ENCODE measurements at places on chromosomes 1 and 21.

DNA sequence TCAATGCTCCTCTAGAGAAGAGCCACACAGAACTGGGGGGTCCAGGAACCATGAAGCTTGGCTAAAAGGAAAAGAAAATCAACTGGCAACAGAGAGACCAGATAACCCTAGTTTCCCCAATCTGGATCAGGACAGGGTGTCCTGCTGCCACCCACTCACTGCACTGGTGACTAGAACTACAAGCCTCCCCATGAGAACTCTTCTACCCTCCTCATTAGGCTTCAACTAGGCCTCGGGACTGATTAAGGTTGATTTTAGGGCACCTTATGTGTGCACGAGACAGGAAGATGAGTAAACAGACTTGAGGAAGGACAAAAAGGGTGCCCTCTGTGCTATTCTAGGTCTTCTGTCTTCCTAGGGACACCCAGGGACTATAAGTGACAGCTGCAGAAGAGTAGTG lies 2.3 kb upstream of the SF3B4 start:
- no peak for DNase-seq

DNA sequence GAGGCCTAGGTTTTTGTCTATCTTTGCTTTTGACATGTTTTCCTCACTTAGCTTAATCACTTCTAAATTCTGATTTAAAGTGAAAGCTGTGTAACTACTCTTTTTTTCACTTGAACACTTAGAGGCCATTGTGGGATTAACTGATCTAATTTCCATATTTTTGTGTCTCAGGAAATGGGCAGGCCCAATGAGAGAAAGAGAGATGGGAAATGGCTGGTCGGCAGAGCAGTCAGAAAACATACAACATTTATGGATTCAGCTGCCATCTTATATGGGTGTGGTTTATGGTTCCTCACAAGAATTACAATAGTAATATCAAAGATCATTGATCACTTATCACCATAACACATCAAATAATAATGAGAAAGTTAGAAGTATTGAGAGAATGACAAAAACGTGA lies 320.8 kb downstream of the PTPRC start:
- no peak for DNase-seq

DNA sequence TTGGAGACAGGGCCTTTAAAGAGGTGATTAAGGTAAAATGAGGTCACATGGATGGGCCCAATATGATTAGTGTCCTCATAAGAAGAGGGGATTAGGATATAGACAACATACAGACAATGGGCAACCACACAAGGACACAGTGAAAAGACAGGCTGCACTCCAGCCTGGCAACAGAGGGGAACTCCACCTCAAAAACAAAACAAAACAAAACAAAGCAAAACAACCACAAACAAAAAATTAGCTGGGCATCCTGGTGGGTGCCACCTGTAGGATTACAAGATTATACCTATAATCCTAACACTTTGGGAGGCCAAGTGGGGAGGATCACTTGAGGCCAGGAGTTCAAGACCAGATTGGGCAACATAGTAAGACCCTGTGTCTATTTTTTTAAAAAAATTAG lies 4.8 kb upstream of the MDM4 start:
- DNase-seq, result no peak

DNA sequence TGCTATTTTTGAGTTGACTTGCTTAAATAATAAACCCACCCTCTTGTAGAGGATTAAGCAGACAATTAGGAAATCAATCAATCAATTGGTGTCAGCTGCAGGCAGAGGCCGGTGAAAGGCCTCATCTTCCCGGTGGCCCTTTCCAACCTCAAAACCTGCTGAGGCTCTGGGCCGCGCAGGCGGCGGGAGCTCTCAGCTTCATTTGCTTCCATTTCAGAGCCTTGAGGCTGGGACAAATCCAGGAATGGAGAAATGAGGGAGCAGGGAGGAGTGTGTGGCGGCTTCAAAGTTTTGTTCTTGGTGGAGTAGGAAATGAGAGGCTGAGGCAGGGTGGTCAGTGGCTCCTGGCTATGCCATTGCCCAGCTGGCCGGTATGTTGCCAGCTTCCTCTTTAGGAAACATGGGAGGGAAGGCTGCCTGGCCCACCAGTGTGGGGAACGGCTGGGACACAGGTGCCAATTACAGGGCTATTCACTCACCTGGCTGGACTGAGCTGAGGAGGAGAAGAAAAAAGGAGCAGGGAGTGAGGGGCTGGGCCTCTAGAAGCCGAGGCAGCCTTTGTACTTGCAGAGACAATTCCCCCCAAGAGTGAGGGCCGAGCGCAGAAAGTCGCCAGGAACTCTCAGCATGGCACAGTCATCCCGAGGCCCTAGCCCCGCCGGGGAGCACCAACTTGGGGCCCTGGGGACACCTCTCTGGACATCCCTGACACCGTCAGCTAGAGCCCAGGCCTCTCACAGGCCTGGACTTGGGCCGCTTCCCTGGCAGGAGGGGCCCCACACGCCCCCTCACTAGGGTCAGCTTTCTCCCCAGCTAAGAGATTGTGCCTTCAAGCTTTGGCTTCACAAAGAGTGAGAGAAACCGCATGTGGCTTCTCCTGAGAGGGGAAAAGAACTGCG lies 4.4 kb downstream of the POU3F1 start:
- DNase-seq, result no peak

- DNase-seq, result no peak
These were observed 231.6 kb downstream of the NRIP1 start for GRCh38 chr21:14833241-14833640.

DNA sequence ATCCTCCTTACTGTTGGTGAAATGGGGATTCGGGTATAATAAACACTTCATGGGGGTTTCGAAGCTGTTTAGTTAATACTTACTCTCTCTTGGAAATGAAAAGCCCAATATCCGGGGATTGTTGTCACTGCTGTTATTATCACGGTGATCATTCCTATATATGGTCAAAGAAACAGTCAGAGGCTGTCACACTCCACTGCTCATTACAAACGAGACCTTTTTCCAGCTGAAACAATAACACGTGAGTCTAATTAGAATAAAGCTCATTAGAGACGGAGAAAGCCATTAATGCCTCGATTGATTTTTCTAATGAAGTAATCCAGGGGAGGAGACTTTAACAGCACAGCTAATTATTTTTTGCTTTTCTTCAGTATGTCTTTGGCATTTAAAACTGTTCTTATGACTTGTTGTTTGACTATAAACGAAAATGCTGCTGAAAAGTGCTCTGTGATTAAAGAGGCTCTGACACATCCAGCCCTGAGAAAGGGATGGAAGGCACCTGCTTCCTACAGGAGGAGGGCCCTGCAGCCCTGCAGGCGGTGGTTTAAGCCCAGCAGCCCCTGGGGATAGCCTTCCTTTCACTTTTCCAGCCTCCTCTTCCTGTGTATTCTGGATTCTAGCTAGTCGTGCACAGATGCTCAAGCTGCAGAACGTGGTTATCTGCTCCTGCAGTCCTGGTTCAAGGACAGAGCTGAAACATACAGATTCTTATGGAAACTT lies 143.6 kb downstream of the EDEM3 start:
- no peak for DNase-seq

DNA sequence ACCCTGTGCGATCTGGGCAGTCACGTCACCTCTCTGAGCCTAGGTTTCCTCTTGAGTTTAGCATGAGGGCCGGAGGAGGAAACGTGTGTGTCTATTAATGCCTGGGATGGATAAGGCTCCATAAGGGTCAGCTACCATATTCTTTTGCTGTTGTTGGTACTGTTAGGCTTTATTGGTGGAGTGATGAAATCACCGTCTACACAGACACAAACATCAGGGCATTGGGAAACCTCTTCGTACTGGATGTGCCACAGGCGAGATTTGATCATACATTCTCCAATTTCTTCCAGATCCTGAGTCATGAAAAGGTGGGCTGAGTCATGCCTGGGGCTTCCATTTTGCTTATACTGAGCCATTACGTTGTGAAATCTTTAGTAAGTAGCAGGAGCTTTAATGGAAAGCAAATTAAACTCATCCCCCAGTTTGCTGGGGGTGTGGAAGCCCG lies 24.9 kb upstream of the GRHL3 start:
- no peak for DNase-seq

DNA sequence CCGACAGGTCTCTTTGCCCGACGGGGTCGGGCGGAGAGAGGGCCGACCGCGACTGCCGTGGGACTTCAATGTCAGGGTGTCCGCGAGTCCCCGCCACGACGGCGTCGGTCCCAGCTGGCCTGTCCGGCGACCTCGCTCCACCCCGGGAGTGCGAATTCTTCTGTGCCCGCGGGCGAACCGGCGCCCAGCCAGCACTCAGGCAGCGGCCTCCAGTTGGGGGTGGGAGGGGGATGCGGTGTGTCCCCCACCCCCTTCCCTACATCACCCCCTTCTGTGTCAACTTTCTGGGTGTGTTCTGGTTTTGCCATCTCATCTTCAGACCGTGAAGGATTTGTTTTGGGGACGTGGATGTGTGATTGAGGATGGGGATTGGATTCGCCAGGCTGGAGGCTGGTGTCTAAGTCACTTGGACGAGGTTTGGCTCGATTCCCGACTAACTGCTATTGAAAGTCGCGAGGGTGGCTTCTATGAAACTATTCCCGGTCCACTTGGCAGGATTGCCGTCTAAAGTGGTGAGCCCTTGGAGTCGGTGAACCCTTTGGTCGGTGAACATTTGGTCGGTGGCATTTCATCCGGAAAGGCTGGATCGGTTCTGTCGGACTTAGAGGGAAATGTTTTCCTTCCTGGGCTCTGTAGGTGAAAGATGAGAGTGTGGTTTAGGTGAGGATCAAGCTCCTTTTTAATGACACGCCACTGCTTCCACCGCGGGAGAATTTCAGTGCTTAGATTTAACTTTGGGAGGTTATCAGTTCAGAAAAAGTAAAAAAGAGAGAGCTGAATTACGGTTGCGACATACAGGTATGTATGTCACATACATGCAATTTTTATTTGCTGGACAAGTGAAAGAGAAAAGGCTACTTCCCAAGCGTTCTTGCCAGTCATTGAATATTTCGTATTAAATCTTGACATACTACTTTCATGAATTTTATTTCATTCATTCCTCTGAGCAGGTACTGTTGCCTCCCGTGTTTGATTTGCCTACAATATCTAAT lies 771 bp downstream of the ABCD3 start:
- peak; percentile 18 for DNase-seq

DNA sequence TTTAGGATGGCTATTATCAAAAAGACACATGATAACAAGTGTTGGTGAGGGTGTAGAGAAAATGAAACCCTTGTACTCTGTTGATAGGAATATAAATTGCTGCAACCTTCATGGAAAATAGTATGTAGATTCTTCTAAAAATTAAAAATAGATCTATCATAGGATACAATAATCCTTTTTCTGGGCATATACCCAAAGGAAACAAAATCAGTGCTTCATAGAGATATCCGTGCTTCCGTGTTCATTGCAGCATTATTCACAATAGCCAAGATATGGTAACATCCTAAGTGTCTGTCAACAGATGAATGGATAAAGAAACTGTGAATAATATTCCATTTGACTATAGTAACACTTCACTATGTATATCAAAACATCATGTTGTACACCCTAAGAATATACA lies 106.7 kb downstream of the MIS18A start:
- no peak for DNase-seq

DNA sequence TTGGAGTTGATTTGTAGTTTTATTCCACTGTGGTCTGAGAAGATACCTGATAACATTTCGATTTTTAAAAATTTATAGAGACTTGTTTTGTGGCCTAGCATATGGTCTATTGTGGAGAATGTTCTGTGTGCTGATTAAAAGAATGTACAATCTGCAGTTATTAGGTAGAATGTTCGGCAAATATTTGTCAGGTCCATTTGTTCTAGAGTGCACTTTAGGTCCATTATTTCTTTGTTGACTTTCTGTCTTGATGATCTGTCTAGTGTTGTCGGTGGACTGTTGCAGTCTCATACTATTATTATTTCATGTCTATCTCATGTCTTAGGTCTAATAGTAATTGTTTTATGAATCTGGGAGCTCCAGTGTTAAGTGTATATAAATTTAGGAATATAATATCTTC lies 116.8 kb downstream of the NME7 start:
- DNase-seq, result no peak

DNA sequence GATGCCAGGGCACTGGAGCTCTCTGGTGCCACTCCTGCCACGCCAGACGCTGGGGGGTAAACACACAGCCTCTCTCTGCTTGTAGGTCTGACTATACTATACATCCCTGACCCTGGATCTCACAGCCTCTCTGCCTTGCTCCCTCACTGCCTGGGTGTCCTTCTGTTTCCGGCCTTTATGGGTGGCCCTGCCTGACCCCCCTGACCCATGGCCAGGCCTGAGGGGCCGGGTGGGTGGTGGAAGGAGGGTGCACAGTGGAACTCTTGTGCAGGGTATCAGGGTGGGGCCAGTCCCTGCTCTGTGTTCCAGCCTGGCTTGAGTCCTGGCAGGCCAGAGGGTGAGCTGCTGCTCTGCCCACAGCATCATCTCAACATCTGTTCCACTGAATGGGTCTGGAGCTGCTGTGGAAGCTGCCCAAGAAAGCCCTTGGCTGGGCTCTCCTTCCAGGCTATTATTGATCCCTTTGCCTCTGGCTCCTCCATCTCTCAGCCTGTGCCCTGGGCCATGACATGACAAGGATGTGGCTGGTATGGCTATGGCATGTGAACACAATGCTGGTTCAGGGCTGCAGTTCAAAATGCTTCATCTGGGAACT lies 17.2 kb upstream of the SYNC start:
- DNase-seq, result no peak

DNA sequence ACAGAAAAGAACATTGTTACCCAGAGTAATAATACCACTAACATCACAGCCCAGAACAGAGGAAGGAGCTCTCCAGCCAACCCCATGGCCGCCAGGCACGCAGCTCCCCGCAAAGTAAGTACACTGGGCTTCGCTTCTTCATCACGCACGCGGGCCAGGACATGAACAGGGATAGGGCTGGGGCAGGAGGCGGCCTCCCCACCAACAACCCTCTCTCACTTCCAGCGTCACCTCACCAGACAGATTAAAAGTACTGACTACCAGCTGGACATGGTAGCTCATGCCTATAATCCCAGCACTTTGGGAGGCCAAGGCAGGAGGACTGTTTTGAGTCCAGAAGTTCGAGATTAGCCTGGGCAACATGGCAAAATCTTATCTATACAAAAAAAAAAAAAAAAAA lies 78.3 kb downstream of the NPHP4 start:
- DNase-seq, result no peak

GRCh38 chr1:197695961-197696360 lies 79.3 kb downstream of the DENND1B start:
- DNase-seq, result no peak

DNA sequence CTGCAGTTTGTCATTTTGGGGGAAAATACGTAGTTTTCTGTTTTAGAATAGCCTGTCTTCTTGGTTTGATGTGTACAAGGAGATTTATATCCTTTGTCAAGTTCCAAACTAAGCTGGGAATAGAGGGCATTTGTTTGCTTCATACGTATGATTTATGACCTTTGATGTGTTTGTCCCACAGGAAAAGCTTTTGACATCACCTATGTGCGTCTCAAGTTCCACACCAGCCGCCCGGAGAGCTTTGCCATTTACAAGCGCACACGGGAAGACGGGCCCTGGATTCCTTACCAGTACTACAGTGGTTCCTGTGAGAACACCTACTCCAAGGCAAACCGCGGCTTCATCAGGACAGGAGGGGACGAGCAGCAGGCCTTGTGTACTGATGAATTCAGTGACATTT lies 79.9 kb downstream of the LAMC1 start:
- DNase-seq, result no peak

Data from anterior cingulate cortex (tissue), 58 donors.